Progenitor cell of endocrine pancreas (in vitro differentiated cells): ENCODE measurements at places on chromosomes 6 and 20. TPM values are rescaled to one million over a fixed set of nuclear protein-coding genes. Genes with fewer than 3 reads are reported as not detected.

DNA sequence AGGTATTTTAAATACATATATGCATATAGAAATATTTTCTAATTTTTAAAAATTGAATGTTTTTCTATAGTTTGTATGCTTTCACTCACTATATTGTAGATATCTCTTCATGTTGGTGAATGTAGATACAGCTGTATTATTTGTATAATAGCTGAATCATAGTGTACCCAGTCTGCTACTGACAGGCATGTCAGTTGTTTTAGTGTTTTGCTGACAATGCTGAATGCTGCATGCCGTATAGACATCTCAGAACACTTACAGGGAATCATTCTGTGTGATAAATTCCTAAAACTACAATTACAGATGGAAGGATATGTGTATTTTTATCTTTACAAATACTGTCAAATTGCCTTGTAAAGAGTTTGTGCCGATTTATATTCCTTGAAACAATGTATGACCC is 175.4 kb downstream of the SIM1 start:
- no peak overlapping the region for H3K27ac ChIP-seq
- DNase-seq, result no peak
- no peaks in the 10 kb centered on the region for H3K27me3 ChIP-seq
- H3K36me3 ChIP-seq, result no peaks in the 10 kb centered on the region

- no peaks in the 10 kb centered on the region for H3K36me3 ChIP-seq
- no peak overlapping the region for H3K4me3 ChIP-seq
- no peaks in the 10 kb centered on the region for H3K27me3 ChIP-seq
- no peak for DNase-seq
- H3K27ac ChIP-seq, result no peak overlapping the region
- peaks cover 26% of the 10 kb centered on the region for H3K4me1 ChIP-seq
These were observed 64.7 kb upstream of the PRL start for GRCh38 chr6:22361576-22361975.

The CAGE1 gene
- not detected in 2 replicates for total RNA-seq

The LPA gene
- total RNA-seq, result 2.7 and 3.2 TPM in 2 replicates

The ATP5F1E gene
- 55.9 and 69.7 TPM in 2 replicates for total RNA-seq

The SLC44A4 gene
- total RNA-seq, result 17.5 and 19.1 TPM in 2 replicates

The OSBPL2 gene
- total RNA-seq, result 56.7 and 57.4 TPM in 2 replicates

The LTB gene
- total RNA-seq, result 0.57 TPM in 1 of 2 replicates, not detected in the other
